ENCODE measurements at places on chromosomes 3 and 15.

- no peak for DNase-seq
Measured at GRCh38 chr15:85116494-85116893, 134.8 kb downstream of the PDE8A start.

GRCh38 chr15:51801391-51801835 is 28.0 kb upstream of the TMOD3 start:
- no peak for DNase-seq

GRCh38 chr3:62134061-62134496 is 239.3 kb downstream of the FEZF2 start:
- no peak for DNase-seq

- DNase-seq, result no peak
Measured at GRCh38 chr15:79629687-79630086, 197.6 kb downstream of the MINAR1 start.

DNA sequence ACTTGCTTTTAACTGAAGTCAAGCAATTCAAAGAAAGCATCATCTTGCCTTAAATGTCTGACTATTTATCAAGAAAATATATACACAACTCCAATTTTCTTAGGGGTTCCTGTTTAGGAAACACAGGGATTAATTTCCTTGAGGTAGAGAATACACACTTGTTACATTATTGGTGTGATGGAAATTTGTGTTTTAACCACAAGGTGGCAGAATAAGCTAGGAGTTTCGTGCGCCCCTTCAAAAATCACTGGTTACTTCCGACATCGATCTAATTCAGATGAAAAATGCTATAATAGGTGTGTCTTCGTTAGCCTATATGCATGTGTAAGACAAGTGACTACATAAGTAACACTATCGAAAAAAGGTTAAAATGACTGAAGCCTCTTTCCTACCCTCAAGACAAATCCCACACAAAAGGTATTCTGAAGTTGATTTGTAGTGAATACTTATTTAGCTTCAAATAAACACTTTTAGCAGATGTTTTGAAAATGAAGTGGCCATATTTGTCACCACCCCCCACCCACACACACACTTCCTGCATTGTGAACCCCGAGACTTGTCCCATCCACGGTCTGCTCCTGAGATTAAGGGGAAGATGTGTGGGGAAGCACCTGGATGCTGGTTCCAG is 246.5 kb downstream of the ROBO1 start:
- no peak for DNase-seq

- no peak for DNase-seq
Measured at GRCh38 chr3:44430466-44430865, 47.0 kb downstream of the ZNF445 start.

DNA sequence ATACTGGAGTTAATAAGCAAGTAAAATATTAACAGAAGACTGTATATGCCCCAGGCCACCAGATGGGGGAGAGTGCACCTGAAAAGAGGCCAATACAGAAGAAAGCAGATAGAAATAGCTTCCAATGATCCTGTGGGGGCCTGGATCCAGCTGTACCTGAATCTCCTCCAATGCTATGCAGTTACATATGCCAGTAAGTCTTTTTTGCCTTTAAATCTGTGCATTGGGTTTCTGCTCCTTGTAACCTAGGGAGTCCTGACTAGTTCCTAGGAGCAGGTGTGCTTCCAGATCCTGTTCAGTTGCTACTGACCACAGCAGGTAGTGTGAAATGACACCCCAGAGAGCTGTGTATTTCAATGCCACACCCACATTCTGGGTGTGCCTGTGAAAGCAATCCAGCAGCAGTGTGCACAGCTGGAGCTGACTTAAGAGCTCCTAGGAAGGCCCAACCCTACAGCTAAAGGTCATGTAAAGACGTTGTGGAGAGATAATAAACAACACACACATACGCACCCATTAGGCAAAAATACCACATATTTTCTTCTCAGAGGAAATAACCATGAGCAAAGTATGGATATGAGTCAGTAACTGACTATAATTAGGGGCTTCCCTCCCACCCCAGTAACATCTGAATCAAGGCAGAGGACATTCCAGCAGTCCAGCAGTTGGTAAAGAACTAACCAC is 62.2 kb upstream of the AKAP13 start:
- no peak for DNase-seq

- no peak for DNase-seq
Measured at GRCh38 chr15:71187526-71187925, 72.3 kb downstream of the THSD4 start.

DNA sequence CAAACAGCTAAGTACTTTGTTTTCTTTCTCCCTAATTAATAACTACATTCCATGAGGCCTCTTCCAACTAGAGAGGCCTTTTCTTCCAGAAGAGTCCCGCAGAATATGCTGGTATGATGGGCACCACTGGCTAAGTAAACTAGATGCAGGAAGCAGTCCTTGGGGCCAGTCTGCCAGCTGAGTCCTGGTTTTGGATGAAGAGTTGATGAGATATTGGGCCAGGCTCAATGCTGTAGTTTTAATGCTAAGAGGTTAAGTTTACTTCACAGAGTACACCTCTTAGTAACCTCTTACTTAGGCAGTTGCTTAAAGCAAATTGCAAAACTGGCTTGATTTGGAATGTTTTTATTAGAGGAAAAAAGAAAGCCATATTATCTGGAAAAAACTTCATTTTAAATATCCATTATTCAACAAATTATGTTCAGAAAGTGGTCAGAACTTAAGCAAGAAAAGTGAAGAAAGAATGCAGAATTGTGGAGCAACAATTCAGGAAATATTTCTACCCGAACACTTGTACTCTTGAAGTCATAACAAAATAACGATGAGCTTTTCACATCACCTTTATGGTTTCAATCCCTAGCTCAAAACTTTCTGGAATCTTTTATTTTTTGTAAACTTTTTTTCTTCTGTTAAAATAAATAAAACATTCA is 178.4 kb upstream of the CDIN1 start:
- no peak for DNase-seq

DNA sequence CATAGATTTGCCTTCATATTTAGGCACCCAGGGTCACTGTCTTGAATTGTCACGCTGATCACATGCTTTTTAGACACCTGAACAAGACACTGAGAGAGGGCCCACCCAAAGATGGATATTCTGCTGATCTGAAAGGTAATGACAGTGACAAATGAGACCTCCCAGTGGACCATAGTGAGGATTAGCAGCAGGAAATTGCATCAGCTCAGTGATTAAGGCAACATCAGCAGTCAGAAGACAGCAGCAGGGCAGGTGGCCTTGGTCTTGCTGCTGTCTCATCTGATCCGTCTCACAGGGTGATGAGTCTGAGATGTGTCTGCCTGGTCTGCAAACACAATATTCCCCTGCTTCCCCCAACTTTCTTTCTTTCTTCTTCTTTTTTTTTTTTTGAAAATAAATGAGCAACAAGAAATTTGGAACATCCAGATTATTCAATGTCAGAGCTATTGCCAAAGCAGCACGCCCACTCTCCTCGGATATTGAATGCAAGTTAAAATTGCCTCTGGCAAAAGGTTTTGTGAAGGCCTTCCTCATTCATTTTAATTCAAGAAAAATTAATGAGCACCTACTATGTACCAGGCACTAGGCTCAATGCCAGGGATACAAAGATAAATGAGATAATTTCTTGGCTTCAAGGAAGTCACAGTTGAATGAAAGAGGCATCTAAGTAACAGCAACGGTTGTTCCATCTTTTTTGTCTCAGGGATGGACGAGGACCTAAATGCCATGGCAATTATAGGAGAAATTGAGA is 14.1 kb downstream of the OTOL1 start:
- no peak for DNase-seq

DNA sequence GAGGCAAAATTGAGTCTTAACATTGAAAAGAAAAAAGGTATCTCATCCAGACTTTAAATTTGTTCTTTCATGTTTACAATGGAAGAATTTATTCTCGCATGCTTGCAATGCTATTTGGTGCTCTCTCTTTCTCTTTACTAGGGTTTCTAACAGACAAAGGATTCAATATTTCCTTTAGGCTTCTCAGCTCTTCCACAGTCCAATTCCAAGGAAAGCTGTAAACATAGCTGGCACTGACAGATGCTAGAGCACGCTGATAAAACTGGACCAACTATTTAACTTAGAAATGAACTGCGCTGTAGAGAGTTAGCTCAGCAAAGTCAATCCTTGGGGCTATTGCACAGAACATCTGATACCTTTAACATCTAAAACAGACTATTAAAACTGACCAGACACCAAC is 81.3 kb downstream of the PDZRN3 start:
- DNase-seq, result no peak

DNA sequence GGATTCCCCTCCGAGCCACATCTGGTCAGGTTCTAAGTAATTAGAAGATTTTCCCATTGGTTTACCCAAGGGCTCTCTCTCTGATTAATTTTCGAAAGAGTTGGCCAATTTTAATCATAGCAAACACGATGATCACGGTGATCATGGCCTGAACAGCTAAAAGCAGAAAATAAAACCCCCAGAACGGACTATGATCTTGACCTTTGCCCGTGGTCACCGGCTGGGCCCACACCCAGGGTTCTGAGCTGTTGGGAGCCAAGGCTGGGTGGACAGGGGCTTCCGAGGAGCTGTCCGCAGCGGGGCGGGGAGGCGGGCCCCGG is 2.6 kb downstream of the GP5 start:
- DNase-seq, result no peak

DNA sequence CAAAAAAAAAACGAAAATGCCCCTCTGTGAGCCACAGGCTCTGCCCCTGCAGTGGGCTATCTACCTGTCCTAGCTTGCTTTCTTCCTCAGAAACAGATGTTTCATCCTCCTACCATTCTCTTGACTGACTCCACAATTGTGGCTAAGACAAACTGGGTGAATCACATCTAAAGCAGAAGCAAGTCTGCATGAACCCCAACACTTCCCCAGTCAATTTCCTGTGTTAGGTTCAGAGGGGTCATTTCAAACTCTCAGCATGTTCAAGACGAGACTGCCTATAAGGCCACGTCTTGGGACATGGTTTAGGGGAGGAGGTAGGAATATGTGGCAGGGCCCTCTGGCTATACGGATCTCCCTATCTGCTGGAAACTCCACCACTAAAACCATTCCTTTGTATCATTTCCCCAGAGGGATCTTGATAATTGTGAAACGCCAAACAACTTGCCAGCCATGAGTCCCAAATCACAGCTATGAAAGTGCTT is 28.6 kb upstream of the ANKDD1A start:
- no peak for DNase-seq

GRCh38 chr3:9078561-9079240 is 115.4 kb upstream of the RAD18 start:
- DNase-seq, result no peak

DNA sequence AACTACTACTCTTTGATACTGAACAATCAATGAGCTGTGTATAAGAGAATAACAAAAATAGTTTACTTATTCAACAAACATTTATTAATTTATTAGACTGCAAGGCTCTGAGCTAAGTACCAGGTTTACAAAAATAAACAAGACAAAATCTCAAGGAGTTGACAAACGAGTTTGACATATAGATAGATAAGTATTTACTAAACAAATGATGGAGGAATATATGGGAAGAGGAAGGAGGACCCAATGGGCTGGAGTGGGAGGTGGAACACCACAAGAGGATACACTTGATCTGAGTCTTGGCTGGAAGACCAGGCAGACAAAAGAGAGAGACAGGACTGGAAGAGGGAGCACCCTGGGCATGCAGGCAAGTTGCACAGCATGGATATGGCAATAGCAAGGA is 47.5 kb upstream of the FSIP1 start:
- DNase-seq, result no peak

- DNase-seq, result no peak
Measured at GRCh38 chr15:48422401-48422800, 91.2 kb downstream of the DUT start.

DNA sequence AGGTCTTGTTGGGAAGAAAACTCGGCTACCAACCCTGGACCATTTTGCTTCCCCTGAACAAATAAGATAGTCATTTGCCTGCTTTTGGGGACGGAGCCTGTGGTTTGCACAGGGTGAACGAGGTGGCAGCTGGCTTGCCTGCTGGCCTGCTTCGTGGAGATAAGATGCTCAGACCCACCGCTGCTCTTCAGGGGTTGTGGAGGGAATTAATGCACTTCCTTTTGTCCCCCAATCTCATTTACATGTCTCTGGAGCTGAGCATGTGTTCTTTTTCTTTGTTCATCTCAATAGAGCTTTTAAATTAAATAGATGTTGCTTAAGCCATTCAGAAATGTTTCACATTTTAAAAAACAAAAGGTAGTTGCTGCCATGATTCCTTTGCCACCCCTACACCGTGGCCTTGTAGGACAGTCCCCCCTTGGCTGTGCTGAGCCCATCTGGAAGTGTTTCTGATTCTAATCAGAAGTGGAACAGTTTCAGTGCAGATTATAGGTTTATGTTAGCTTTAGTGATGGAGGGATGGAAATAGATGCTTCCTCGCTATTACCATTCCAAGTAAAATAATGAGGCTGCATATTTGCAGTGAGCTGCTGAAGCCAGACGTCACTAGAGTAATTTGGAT is 25.6 kb downstream of the APBA2 start:
- DNase-seq, result no peak

DNA sequence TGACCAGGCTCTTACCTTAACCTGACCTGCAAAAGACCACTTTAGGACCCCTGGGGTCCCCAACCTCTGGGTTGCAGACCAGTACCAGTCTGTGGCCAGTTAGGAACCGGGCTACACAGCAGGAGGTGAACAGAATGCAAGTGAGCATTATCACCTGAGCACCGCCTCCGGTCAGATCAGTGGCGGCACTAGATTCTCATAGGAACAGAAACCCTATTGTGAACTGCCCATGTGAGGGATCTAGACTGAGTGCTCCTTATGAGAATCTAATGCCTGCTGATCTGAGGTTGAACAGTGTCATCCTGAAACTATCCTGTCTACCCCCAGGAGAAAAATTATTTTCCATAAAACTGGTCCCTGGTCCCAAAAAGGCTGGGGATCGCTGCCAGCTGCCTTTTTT is 20.3 kb downstream of the CHP1 start:
- DNase-seq, result no peak

- DNase-seq, result no peak
Measured at GRCh38 chr3:156389449-156389950, 165.4 kb downstream of the SSR3 start.

GRCh38 chr3:132047209-132047608 is 12.4 kb upstream of the CPNE4 start:
- no peak for DNase-seq

DNA sequence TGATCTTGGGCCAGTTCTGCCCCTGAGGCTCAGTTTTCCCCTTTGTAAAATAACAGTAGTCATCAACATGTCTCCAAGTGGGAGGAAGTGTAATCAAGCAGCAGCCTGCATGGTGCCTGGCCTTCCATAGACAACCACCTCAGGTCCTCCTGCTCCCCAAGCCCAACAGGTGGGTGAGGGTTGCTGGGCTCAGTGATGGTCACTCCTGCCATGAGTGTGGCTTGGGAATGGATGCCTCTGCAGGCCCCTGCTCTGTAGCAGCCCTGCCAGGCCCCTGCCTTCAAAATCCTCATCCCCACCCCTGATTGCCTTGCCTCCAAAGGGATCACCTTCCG is 59.1 kb upstream of the SLC6A1 start:
- DNase-seq, result no peak

- DNase-seq, result no peak
Measured at GRCh38 chr3:37729119-37729518, 132.6 kb upstream of the CTDSPL start.

GRCh38 chr3:27353221-27353620 is 16.0 kb downstream of the NEK10 start:
- DNase-seq, result no peak
